Activated naive CD4-positive, alpha-beta T cell (primary cell): ENCODE measurements at places on chromosomes 7 and 10.

DNA sequence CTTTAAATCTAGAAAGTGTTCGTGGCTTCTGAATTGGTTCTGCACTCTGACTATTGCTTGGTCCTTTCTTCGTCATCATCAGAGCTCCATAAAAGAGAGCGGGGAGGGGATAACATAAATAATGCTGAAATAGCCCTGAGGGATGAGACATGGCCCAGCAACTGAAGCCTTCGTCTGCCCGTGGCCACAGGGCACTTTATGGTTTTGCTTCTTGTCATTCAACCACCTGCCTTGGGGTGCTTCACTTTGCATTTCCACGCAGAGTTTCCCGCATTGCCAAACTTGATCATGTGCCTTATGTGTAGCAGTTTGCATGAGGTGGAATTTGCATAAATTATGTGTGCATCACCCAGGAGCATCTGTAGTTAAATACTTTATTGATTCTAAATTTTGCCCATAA is 15.9 kb downstream of the GSTO2 start:
- DNase-seq, result no peak

DNA sequence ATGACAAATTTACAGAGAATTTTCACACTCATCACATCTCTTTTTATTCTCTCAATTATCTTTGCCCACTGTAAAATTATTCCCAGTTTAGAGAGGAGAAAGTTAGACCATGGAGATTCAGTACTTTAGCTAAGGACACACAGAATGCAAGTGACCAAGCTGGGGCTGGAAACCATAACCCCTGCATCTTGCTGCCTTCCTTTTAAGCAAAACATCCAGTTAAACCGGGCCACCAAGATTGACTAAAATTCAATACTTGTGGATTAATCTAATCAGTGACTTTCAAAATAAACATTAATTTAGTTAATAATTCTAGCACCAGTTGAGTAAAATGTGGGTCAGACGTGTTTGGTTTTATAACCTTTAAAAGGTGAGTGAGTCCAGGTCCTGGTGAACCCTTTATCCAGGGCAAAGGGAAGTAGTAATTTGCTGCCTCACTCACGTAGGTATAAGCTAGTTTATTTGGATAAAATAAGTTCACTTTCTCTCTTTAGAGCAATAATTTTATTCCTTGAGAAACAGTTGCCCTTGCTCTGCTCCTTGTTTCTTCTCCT is 1.9 kb upstream of the CYP2C8 start:
- no peak for DNase-seq

GRCh38 chr10:16765509-16766375 is 51.5 kb downstream of the RSU1 start:
- DNase-seq, result no peak

GRCh38 chr10:23499372-23500132 is 60.7 kb downstream of the OTUD1 start:
- no peak for DNase-seq

DNA sequence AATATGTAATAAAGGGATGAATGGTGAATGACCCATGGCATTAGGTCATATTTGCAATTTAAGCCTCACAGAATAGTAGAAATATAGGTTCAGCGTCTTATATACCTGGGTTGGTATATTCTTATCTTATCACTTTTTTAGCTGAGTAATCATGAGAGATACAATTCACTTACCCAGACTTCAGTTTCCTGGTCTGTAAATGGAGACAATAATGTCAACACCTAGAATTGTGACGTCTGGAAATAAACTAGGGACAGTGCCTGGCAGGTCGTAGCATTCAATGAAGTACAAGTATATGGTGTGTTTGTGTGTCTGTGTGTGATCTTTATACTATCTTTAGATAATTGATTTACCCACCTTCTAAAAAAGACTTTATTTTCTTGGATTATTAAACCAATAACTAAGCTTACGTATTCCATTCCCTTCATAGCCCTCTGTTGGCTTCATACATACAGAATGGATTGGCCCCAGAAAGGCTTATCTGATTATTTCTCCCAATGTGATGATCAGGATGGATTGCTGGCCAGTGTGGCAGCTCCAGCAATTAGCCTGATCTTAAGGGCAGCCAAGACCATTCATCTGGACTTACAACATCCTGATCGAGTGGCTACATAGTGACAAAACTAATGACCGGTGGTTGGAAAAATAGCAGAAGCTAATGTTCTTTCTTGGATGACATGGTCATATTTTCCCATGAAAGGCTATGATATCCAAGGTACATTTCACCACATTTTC is 121.2 kb upstream of the NPVF start:
- DNase-seq, result no peak

DNA sequence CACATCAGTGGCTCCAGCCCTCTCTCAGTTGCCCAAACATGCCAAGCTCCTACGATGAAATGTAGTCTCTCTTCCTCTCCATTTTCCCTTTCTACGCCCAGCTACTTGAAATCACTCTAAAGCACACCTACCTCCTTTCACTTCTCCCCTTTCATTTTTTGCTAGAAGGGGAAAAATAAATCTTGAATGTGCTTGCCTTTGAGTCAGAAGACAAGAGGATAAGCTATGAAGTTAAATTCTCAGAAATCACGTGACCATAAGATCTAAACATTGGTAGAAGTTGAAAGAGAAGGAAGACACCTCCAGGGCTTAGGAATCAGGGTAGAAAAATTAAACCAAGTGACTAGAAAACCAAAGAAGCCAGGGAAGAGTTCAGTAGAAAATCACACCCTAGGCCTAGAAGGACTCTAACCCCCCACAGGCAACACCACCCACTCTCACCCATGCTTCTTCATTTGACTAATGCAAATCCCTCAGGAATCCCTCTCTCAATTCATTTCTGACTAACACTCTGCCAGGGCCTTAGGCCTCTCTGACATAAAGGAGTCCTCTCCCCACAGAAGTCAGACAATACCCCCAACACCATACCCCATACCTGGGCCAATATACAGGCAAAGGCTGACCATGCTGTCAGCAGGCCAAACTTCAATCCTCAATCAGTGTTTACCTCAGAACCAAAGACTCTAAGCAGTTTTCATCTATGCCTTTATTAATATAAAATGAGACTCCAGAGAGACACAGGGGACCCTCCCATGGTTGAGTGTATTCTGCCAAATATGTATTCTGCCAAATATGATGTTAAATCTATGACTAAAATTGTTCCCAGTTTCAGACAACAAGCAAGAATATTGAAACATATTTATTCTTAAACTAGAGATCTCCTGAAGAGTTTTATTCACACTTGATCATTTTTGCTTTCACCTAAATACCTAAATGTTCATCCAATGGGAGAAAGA is 84.8 kb downstream of the ELMO1 start:
- no peak for DNase-seq

DNA sequence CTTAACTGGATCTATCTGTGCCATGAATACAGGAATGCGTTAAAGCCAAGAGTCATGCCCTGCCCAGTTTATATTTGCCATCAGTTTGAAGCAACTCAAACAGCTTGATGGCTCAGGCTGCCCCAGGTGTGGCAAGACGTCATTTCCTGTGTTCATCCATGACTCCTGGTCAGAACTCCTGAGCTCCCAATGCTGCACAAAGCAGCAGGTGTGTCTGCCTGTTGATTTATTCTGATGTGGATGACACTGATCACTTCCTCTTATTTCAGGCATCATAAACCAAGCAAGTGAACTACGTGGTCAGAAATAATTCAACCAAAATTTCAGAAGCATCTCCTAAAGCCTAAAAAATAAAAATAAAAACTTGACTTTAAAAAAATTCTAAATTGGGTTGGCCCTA is 68.5 kb downstream of the EZH2 start:
- DNase-seq, result no peak

DNA sequence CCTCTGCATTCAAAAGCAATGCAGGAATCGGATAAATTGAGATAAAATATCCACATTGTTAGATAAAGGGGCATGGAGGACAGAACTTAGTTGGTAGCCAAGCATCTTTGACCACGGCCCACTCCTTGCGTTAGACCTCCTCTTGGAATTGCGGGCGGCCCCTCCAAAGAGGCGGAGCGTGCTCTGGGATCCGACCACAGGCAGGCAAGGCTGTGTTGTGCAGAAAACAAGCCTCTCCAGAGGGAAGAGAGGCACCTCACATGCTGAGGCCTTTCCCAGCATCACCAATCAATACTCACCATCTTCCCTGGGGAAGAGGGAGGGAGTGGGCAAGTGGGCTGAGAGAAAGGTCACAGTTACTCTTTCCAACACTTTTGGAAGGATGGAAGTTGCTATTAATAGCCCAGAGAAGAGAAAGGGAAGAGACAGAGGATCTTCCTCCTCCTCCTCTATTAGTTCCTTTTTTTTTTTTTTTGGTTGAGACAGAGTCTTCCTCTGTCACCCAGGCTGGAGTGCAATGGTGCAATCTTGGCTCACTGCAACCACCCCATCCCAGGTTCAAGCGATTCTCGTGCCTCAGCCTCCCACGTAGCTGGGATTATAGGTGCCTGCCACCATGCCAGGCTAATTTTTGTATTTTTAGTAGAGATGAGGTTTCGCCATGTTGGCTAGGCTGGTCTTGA is 49.7 kb upstream of the NRF1 start:
- no peak for DNase-seq

DNA sequence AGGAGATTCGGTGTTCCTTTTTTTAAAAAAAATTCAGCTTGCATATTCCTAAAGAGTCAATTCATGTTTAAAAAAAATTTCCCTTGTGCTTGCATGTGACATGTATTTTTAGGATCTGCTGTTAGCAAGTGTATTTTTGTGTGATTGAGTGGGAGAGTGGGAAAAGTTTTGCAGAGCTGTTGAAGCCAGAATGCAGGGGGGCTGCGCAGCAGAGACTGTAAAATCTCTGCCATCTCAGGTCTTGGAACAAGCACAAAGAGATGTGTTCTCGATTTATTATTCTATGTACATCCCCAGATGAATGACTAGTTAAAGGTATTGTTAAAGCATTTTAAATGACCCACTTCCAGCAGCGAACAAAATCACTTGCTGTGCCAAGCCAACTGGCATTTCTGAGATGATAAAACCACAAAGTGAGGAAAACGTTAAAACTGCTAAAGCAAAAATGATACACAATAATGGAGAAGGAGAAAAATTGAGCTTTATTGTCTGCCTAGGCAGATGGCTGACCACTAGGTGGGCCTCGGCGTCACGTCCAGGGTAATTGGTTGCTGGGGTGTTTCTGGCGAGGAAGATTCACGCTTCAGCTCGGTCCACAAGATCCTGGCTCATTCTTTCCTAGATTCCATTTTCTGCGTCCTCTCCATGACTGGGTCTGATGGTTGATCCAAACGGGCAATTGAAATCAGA is 67.0 kb upstream of the ATRNL1 start:
- DNase-seq, result no peak

DNA sequence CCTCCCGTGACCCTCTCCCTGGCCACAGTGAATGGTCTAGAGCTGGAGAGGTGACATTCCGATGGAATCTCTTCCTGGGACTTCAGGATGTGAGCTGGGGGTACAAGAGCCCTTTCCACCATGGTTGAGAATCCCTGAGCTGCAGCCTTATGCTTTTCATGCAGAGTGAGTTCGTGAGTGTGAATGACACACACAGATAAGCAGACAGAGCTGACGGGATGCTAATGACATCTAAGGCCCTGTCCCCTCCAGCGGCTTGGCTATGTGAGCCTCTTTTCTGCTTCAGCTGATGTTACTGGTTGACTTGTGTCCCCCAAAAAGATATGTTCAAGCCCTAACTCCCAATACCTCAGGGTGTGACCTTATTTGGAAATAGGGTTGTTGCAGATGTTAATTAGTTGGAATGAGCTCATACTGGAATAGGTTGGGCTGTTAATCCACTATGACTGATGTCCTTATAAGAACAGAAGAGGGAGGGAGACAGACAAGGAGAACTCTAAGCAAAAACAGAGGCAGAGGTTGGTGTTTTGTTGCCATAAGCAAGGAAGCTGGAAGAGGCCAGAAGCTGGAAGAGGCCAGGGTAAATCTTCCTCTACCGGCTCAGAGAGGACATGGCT is 111.1 kb upstream of the AFAP1L2 start:
- DNase-seq, result no peak

DNA sequence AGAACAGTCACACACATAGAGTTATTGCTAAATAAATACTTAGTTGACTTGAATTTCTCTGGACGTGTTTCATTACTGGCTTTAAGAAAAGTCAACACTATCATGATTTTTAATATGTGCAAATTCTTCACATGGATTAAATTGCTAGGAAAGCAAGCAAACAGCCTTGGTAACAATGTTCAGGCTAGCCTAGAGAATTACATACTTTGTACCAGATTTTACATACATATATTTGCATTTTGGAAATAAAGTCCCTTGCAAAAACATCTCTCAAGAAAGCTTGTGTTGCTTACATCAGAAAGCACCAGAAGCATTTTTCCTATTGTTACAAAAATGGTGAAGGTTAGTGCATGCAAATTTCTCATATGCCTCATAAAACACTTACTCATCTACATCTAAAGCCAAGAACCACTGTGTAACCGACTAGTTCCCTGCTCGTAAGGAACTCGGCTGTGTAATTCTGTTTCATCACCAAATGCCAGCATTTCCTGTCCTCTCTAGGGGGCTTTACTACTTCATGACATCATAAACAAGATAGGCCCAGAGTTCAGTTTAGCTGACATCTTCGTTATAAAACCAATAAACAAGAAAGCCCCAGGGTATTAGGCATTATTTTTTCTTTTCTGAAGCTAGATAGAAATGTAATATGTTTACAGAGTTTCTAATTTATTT is 87.8 kb downstream of the CFAP58 start:
- no peak for DNase-seq

- DNase-seq, result no peak
Observed at GRCh38 chr10:93165367-93165766, 91.7 kb downstream of the CYP26A1 start.

DNA sequence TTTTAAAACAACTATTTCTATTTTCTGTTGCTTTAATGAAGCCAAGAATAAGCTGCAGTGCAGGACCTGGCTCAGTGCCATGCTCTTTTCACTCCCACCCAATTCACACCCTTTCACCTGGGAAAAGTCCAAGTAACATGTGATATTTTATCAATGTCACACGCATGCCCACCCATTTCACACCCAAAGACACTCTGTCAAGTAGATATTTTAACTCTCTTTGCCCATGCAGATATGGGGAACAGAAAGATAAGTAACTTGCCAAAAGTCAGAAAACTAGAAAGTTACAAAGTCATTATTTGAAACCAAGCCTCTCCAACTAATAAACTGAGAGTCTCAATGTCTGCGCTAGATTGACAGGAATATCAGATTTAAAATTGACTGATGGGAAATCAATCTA is 706.7 kb upstream of the PHF14 start:
- no peak for DNase-seq

- no peak for DNase-seq
Observed at GRCh38 chr10:93259126-93259525, 185.4 kb downstream of the CYP26A1 start.

DNA sequence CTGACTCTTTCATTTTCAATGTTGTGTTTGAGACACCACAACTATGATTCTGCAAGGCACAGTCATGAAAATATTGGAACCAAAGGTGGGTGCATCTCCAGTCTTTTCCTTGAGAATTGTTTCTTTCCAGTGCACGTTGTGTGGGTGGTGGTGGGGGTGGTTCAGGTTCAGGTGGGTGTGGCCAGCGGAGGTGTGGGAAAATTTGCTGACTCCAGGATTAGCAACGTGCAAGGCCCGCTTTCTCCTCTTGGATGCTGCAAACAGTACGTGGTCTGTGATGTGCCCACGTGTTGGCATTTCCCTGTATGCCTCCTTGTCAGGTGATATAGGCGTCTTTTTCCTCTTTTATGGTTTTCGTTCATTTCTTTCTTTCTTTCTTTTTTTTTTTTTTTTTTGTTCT is 59.1 kb downstream of the CAMK1D start:
- no peak for DNase-seq
